ENCODE measurements at places on chromosomes 3 and 15.

DNA sequence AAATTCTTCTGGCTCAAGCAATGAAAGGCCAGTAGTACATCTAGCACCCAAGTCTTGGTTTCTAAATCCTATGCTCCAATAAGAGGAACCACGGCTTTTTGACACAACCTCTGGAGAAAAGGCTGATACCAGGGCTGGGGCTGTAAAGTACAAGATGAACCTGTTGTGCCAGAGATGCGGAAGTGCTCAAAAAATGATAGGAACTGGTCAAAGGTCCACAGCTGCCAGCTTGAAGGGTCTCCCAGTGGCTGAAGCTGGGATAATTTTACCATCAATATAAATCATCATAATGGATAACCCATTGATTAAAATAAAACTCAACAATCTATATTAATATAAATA lies 558 bp upstream of the NCEH1 start:
- H3K27me3 ChIP-seq, result no peaks in the 10 kb centered on the region
- H3K4me3 ChIP-seq, result peak overlapping the region; percentile 83
- H3K36me3 ChIP-seq, result no peaks in the 10 kb centered on the region

DNA sequence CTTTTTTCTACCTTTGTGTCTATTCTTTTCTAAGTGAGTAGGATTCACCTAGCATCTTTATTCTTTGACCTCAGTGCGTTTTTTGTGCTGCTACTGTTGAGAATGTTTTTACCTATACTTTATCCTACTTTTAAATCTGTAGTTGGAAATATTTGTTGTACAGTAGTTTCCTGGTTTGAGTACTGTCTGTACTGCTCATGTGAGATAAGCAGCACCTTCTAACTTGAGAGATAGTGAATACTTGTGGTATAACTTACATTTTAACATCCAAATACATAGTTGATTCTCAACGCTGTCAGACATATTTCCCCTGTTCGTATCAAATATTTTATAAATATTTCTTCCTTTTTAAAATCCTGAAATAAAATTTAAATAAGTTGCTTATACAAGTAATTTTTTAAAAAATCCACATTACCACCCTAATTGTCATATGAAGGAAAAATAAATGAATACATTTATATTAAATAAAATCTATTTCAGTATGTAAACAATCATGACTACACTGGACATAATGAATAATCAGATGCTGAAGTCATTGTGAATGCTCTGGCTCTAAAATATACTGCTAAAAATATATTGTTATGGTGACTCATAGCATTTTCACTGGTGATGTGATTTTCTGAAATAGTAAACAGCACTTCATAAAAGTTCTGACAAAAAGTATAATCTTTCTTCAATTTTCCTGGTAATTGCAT lies 17.4 kb downstream of the ATP11B start:
- H3K27ac ChIP-seq, result no peak overlapping the region
- no peak for DNase-seq
- H3K4me3 ChIP-seq, result no peak overlapping the region
- H3K4me1 ChIP-seq, result peaks cover 3% of the 10 kb centered on the region
- no peaks in the 10 kb centered on the region for H3K36me3 ChIP-seq
- no peaks in the 10 kb centered on the region for H3K27me3 ChIP-seq

- DNase-seq, result peak; percentile 52
- H3K27ac ChIP-seq, result no peak overlapping the region
Measured at GRCh38 chr15:60916679-60917460, 312.2 kb downstream of the RORA start.

DNA sequence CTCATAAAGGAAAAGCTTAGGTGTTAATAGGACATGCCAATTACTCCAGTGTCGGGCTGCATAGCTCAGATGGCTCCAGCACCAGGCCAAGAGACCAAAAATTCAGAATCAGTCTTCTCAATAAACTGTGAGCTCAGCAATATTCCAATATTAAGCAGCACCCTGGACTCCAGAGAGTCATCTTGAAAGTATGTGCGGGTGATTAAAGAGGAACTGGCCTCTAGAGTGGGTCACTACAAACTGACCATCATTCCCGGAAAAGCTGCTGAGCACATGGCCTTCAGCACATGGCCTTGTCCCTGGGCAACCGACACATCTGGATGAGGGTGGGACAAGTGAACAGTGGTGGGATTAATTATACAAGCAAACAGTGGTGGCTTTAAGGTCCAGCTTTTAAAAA lies 59.0 kb downstream of the MAGI1 start:
- no peaks in the 10 kb centered on the region for H3K4me1 ChIP-seq
- no peak overlapping the region for H3K4me3 ChIP-seq
- no peak overlapping the region for H3K27ac ChIP-seq
- H3K36me3 ChIP-seq, result no peaks in the 10 kb centered on the region
- DNase-seq, result no peak

- H3K4me1 ChIP-seq, result no peaks in the 10 kb centered on the region
- DNase-seq, result no peak
- no peak overlapping the region for H3K27ac ChIP-seq
- H3K4me3 ChIP-seq, result no peak overlapping the region
- no peaks in the 10 kb centered on the region for H3K36me3 ChIP-seq
Measured at GRCh38 chr15:39558421-39558820, 22.5 kb upstream of the THBS1 start.

GRCh38 chr3:53496984-53497383 lies 2.6 kb downstream of the CACNA1D start:
- no peaks in the 10 kb centered on the region for H3K4me1 ChIP-seq
- no peak overlapping the region for H3K4me3 ChIP-seq
- DNase-seq, result no peak
- peaks cover 45% of the 10 kb centered on the region for H3K27me3 ChIP-seq
- H3K27ac ChIP-seq, result no peak overlapping the region

DNA sequence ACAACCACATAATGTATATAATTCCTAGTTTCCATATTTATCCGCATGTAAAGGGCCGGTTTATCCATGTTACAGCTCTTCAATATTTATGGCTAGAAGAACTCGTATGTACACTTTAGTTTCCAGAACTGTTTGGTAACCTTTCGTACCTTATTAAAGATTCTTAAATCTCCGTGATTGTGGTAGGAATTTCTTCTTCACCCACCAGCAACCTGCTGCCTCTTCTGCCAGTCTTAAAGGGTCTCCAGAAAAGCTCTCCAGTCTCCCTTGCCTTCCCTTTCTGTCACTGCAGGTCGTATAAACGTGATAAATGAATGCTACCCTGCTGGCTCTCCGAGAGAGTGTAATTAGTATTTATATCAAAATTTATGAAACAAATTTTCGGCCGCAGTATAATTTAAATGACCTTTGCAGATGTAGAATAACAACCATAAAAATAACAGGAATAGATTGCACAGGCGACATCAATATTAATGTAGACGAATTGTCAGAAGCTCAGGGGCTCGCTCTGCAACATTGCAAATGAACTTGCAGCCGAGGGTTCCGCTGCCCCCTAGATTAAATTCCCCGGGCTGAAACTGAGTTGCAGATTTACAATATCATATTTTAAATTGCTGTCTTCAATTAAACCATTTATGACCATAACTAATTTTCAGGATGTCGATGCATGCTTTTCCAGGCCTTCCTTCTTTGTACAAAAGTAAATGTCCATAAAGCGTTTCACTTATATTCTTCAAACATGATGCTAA lies 5.4 kb downstream of the ZIC1 start:
- no peak overlapping the region for H3K4me3 ChIP-seq
- DNase-seq, result no peak
- no peaks in the 10 kb centered on the region for H3K36me3 ChIP-seq
- no peaks in the 10 kb centered on the region for H3K27me3 ChIP-seq

- peaks cover 20% of the 10 kb centered on the region for H3K4me1 ChIP-seq
- DNase-seq, result no peak
- H3K36me3 ChIP-seq, result no peaks in the 10 kb centered on the region
Measured at GRCh38 chr15:62824111-62825015, 218.2 kb upstream of the TPM1 start.

- no peak overlapping the region for H3K27ac ChIP-seq
- H3K27me3 ChIP-seq, result no peaks in the 10 kb centered on the region
- H3K4me3 ChIP-seq, result no peak overlapping the region
- H3K36me3 ChIP-seq, result peaks cover 32% of the 10 kb centered on the region
- no peak for DNase-seq
Measured at GRCh38 chr3:48930590-48930989, 11.9 kb downstream of the ARIH2 start.

DNA sequence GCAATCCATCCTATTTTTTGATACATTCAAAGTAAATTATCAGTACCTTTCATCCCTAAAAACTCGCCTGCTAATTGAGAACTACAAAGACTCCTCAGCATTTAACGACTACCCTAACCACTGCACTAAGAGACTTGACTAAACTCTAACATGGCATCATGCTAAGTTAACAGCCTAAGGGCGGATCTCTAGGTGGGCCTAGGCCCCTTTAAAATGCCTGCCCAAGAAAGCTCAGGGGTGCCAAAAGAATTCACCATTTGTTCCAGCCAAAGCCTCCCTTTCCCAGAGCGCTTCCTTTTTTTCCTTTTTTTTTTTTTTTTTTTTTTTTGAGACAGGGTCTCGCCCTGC lies 568 bp upstream of the NEK4 start:
- H3K27me3 ChIP-seq, result no peaks in the 10 kb centered on the region
- H3K4me1 ChIP-seq, result peaks cover 9% of the 10 kb centered on the region
- DNase-seq, result no peak
- peaks cover 5% of the 10 kb centered on the region for H3K36me3 ChIP-seq

GRCh38 chr3:149368201-149368673 lies 9.2 kb downstream of the TM4SF1 start:
- H3K4me3 ChIP-seq, result no peak overlapping the region
- H3K36me3 ChIP-seq, result peaks cover 45% of the 10 kb centered on the region
- no peaks in the 10 kb centered on the region for H3K27me3 ChIP-seq
- peak; percentile 46 for DNase-seq

- H3K36me3 ChIP-seq, result peaks cover 15% of the 10 kb centered on the region
- DNase-seq, result no peak
- no peaks in the 10 kb centered on the region for H3K27me3 ChIP-seq
- no peak overlapping the region for H3K4me3 ChIP-seq
- H3K4me1 ChIP-seq, result no peaks in the 10 kb centered on the region
Measured at GRCh38 chr3:182914341-182914740, 66.0 kb downstream of the DCUN1D1 start.

- no peaks in the 10 kb centered on the region for H3K27me3 ChIP-seq
- DNase-seq, result peak; percentile 38
- no peaks in the 10 kb centered on the region for H3K36me3 ChIP-seq
- no peak overlapping the region for H3K4me3 ChIP-seq
Measured at GRCh38 chr3:9079676-9080075, 116.4 kb upstream of the RAD18 start.

DNA sequence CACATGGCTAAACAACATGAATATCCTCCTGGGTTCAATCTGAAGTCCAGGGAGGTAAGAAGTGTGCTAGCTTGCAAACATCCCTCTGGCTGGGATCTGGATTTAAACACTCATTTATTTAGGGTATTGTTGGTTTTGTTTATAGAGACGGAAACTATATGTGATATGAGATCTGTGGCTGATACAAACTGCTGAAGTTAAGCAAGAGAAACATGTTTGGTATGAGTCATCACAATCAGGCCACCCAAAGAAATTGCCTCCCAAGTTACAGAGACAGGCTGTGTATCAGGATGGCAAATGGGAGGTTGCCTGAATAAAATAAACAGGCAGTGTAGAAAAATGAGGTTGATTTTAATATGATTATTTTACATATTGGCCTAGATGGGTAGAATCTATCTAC lies 562.1 kb downstream of the IGSF11 start:
- no peaks in the 10 kb centered on the region for H3K27me3 ChIP-seq
- peak; percentile 62 for DNase-seq
- H3K4me3 ChIP-seq, result no peak overlapping the region
- H3K27ac ChIP-seq, result peak overlapping the region; percentile 51
- H3K36me3 ChIP-seq, result no peaks in the 10 kb centered on the region

DNA sequence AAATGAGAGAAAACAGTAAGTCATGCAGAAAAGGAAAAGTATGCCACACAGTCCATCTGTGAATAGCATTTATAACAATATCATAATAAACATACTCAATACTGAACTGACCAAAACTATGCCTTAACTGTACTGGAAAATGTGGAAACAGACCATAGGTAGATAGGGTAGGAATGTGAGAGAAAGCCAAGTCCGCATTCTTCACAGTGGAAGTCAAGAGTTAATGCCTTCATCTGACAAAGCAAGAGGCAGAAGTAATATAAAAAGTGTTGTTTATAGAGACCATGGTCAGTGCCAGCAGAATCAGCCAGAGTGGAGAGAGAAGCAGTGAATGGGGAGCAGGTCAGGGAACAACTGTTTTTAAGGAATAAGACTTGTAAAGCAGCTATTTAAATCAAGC lies 52.3 kb downstream of the KBTBD12 start:
- H3K4me3 ChIP-seq, result no peak overlapping the region
- no peak for DNase-seq
- H3K4me1 ChIP-seq, result peaks cover 3% of the 10 kb centered on the region

GRCh38 chr3:130539005-130539404 lies 22.0 kb downstream of the COL6A6 start:
- DNase-seq, result no peak
- H3K27ac ChIP-seq, result no peak overlapping the region
- H3K27me3 ChIP-seq, result peaks cover 2% of the 10 kb centered on the region
- H3K36me3 ChIP-seq, result no peaks in the 10 kb centered on the region
- H3K4me1 ChIP-seq, result no peaks in the 10 kb centered on the region

Data from PC-9 (cell line).